ENCODE measurements at places on chromosomes 3 and 15.

- no peak for DNase-seq
Measured at GRCh38 chr15:90667073-90667754, 49.9 kb upstream of the BLM start.

GRCh38 chr3:172644258-172644657, 66.6 kb downstream of the NCEH1 start:
- DNase-seq: no peak

- DNase-seq: no peak
Measured at GRCh38 chr15:85691350-85692240, 103.1 kb downstream of the KLHL25 start.

GRCh38 chr3:160830796-160831195, 74.8 kb downstream of the PPM1L start:
- DNase-seq: no peak

DNA sequence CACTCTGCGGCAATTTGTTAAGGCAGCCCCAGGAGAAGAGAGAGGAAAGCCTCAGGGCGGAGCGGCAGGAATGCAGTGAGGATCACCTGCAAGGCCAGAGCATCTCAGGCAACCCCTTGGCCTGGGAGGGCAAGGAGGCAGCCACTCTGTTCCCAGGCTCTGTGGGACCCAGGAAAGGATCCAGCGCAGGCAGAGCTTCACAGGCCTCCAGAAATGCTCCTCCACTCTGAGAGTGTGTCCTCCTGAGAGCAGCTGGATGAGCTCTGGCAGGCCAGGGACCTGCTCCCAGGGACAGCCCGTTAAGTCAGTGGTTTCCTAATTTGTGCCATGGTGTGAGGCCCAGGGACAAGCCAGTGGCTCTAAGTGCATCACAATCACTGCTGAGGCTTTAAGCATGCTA, 35.2 kb downstream of the RAB6B start:
- DNase-seq: no peak

GRCh38 chr3:35305406-35305805, 333.9 kb upstream of the ARPP21 start:
- DNase-seq: no peak

Data from GOT3 (cell line).